ENCODE measurements at places on chromosomes 11 and 22.
A peak's percentile ranks its signal among the peaks of the same experiment; 100 is the strongest.

DNA sequence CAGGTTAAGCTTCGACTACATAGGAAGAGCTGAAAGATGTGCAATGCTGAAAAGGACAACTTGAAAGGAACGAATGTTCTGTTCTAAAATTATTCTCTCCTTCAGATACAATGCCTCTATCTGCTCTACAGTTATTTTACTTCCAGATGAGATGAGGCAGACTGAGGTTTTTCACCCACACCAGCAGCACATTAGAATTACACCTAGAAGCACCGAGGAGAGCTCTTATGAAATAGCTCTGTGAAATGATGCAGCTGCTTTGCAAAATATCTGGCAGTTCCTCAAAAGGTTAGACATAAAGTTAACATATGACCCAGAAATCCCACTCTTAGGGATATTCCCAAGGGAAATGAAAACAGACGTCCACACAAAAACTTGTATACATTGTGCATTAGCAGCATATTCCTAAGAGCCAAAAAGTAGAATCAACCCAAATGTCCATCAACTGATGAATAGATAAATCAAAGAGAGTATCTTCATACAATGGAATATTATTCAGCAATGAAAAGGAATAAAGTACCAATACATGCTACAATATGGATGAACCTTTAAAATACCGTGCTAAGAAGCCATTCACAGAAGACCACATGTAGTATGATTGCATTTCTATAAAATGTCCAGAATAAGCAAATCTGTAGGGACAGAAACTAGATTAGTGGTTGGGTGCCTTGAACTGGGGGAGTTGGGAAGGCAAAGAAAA, 34.5 kb downstream of the WT1 start:
- DNase-seq: peak; percentile 52

DNA sequence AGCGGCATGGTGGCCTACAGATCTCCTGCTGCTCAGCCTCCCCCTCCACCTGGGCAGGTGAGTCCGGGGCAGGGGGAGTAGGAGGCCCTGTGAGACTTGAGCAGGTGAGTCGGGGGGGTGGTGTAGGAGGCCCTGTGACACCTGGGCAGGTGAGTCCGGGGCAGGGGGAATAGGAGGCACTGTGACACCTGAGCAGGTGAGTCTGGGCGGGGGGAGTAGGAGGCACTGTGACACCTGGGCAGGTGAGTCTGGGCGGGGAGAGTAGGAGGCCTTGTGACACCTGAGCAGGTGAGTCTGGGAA, 299.3 kb downstream of the BRD1 start:
- no peak for DNase-seq

DNA sequence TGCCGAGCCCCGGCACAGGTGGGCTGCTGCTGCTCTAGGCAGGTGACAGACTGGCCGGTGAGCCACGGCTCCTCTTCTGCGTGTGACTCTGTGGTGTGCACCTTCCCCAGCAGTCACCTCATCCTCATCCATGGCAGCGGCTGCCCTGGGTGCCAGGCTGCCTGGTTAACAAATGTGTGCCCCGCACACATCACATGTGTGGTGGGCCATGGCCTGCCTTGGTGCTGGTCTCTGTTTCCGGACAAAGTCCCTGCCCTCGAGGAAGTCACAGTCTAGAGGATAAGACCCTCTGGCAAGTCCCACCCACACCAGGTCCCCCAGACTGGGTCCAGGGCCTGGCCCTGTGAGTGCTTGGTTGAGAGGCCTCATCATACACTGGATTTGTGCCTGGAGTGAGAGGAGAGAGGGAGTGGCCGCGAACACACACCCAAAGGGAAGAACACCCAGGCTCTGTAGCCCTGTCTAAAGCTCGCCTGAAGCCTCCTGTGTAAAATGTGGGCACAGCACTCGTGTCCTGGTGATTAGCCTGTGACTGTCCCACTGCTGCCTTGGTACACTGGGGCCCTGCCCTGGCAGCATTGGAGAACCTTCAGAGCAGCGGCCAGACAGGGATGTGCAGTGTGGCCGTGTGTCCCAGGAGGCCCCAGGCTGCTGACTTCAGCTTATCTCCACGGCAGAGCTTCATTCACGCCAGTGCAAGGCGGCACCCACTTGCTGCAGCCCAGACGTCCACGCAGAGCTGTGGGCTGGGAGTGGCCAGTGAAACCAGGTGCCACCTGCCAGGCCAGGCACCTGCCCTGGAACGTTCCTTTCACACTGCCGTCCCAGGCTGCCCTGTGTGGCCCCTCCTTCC, 269.9 kb downstream of the TBC1D22A start:
- DNase-seq: no peak

DNA sequence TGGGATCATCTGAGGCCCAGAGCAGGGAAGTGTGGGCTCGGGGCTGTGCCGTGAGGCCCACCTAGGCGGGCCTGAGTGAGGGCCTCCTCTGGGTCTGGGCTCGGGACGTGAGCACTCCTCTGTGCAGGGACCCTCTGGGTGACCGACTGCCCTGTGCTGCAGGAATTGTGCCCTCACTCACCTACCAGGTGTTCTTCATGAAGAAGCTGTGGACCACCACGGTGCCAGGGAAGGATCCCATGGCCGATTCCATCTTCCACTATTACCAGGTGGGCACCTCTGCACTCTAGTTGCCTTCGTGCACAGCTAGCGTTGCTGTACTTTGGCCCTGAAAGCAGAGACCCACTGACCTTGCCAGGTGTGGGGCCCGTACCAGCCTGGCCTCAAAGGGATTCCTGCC, 80.5 kb downstream of the MYO7A start:
- no peak for DNase-seq

DNA sequence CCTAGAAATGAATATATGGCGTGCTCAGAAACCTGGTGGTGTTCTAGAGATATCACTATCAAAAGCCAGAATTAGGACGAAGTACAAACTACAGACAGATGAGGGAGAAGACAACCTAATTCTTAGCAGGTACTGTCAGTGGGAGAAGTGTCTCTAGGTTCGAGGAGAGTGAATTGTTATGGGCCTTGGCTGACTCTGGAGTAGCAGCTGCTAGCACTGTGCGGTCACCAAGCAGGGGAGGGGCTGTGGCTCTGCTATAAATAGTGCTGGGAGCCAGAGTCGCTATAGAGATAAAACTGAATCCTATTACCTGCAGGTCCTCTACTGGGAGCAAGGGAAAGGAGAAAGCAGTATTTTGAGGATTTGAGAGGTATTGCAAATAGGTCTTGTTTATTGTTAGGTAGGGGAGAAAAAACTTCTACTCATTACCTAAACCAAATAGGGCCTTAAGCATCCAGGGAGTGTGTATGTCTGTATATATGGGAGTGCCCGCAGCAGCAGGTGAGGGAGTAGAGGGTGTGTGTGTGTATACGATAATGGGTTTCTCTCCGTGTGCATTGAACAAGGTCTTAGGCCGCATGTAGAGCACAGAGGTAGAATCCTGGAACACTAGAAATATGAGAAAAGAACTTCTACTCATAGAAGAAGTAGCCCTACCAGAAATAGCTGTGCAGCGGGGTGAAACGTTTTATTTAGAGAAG, 2.2 kb downstream of the MADD start:
- peak; percentile 70 for DNase-seq

- DNase-seq: peak; percentile 8
Measured at GRCh38 chr11:125938418-125938817, 7.4 kb upstream of the VSIG10L2 start.

GRCh38 chr11:109302591-109303334, 119.2 kb upstream of the C11orf87 start:
- no peak for DNase-seq

Data from hematopoietic multipotent progenitor cell treated with erythropoietin and hydrocortisone succinate and interleukin-3 and kit ligand, for 4 days (in vitro differentiated cells).